Stimulated activated CD4-positive, alpha-beta T cell treated with anti-CD3 and anti-CD28 coated beads, Interleukin-1b, Interleukin-23, amount 100 ng/mL, for 24 hours (primary cell): ENCODE measurements at places on chromosomes 7 and 10.

DNA sequence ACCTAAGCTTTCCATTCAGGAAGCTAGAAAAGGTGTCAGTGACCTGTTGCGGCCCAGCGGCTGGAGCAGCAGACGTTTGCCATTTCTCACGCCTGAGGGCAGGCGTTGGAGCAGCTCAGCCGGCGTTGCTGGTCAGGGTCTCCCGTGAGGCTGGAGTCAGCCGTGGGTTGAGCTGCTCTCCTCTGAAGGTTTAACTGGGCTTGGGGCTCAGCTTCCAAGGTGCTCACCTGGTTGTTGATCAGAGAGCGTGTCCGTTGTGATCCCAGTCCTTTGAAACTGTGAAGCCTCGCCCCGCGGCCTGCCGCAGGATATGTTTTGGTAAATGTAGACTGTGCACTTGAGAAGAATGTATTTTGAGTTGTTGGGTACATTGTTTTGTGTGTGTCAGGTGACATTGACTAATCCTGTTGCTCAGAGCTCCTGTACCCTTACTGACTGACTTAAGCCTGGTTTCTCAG, 20.6 kb upstream of the PWWP2B start:
- DNase-seq: no peak

DNA sequence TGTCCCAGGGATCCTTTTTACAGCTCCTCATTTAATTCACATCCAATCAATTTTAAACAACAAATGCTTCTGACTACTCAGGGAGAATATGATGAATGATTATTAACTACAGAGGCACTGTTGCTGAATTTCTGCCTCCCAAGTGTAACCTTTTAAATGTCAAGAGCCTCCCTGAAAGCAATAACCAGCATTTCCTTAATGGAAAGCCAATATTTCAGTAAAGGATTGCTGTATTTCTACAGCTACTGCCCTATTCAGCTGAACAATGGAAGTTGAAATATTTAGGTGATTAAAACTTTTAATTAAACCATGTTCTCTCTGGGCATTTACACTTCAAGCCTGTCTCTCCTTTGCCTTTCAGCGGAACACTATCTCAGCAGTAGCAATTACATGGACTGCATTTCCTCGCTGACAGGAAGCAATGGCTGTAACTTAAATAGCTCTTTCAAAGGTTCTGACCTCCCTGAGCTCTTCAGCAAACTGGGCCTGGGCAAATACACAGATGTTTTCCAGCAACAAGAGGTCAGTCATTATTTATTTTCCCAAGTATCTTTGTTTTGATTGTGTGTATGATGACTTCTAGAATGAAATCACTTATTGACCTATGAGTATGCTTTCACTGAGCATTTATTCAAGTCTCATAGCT, 304.7 kb downstream of the BICC1 start:
- DNase-seq: no peak

GRCh38 chr10:10967029-10967428, 50.6 kb upstream of the CELF2 start:
- DNase-seq: no peak

GRCh38 chr10:113423981-113424721, 128.7 kb upstream of the HABP2 start:
- no peak for DNase-seq

- DNase-seq: no peak
Measured at GRCh38 chr7:83105063-83105462, 57.6 kb downstream of the PCLO start.

- no peak for DNase-seq
Measured at GRCh38 chr10:124544711-124545110, 83.1 kb downstream of the LHPP start.

DNA sequence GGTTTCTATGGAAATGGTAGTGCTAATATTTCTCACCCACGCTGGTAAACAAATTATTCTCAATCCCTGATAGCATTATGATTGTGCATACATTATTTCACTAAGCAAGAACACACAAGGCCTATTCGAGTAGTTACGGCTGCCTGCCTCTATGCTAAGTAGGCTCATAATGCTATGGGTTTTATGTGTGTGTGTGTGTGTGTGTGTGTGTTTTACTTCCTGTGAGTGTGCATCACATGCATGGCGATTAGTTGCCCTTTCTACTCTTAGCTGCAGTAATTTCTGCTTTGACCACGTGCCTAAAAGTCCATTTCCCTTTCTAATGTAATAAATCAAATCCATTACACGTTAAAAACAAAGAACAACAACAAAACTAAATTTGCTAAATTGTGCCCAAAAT, 117.0 kb downstream of the CHCHD3 start:
- DNase-seq: no peak

DNA sequence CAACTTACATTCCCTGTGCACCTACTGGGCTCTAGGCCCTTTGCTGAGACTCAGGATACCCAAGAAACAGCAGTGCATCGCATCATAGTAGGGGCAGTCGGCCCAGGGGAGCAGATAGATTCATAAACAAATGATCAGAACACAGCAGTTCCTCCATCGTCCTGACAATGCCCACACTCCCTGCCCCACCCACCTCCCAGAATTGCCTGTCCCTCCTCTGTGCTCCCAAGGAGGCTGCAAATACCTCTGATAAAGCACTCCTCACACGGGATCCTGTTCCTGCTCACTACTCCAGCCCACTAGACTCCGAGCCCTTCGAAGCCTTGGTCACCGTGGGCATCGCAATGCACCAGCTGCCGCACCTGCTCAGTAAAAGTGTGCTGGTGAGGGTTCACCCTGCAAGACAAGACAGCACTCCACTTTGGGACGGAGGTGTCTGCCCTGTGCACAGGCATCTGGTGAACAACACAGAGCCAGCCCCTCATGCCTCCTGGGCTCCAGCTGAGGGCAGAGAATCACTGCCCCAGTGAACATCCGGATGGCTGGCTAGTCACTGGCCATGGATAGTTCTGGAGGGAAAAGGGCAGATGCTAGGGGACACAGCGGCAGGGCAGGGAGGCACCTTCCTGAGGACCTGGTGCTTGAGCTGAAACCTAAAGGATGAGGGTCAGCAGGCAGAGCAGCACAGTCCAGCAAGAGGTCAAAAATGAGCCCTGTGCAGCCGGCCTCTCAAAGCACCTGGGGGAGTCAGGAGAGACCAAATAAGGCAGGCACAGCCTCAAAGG, 60.7 kb downstream of the TNS3 start:
- no peak for DNase-seq

- no peak for DNase-seq
Measured at GRCh38 chr7:128351296-128352152, 7.8 kb upstream of the RBM28 start.

GRCh38 chr7:18754766-18755165, 259.2 kb downstream of the HDAC9 start:
- no peak for DNase-seq

- DNase-seq: no peak
Measured at GRCh38 chr10:94439275-94439861, 37.0 kb downstream of the TBC1D12 start.

DNA sequence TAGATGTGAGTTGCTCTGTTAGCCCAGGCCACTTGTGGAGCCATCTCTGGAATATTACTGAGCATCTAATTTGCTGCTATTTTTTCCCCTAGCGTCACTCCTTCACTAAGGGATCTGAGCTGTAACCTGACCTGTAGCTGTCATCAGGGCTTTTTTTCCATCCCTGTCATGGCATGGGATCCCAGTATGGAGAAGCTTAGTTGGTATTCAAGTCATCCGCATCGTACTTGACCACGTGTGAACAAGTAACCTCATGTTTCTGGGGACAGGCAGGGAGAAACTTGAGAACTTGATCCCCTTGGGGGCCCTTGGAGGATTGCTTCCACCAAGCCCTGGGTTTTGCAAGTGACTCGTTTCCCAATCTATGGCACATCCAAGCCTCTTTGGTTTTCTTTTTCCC, 474.4 kb upstream of the GALNT17 start:
- DNase-seq: no peak

- no peak for DNase-seq
Measured at GRCh38 chr10:123027861-123028260, 19.1 kb downstream of the ACADSB start.
